Stimulated activated CD8-positive, alpha-beta memory T cell treated with anti-CD3 and anti-CD28 coated beads, Interleukin-7, amount 100 ng/mL, for 1 hour (primary cell): ENCODE measurements at places on chromosomes 13 and 19.
A peak's percentile ranks its signal among the peaks of the same experiment; 100 is the strongest.

DNA sequence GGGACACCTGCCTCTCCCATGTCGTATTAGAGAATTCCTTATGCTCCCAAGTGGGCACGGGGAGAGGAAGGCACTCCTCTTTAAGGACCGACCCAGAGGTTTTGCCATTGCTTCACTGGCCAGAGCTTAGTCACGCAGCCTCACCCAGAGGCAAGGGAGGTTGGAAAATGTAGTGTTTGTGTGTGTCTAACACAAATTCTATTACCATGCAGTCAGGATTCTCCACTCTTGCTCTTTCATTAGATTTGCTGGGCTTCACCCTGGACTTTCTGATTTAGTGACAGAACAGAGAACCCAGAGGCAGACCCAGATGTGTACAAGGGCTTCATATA, 14.6 kb upstream of the NCCRP1 start:
- no peak for DNase-seq

DNA sequence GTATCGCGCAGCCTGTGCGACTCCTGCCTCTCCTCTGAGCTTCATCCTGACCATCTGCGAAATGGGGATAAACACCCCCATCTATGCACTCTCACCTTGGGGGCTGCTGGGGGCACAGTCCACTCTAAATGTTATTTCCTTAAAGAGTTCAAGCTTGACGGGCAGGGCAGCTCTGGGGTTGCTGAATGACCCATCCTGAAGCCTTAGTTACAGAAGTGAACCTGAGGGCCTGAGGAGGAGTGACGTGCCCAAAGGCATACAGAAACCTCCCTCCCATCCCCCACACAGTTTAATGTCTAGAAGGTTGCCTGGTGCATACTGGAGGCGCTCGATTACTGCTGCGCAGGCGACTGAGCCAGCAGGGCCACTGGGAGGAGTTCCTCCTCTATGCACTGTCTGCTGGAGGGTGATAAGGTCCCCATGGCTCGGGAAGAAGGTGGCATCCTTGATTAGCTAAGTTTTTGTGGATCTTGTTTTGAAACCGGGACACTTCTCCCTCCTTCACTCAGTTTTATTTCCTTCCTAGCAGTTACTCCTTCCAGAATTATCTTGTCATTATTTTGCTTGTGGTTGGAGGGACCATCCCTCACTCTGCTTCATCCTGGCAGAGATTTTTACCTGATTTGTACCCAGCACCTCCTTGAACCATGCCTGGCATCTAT, 572 bp upstream of the FKBP8 start:
- no peak for DNase-seq

DNA sequence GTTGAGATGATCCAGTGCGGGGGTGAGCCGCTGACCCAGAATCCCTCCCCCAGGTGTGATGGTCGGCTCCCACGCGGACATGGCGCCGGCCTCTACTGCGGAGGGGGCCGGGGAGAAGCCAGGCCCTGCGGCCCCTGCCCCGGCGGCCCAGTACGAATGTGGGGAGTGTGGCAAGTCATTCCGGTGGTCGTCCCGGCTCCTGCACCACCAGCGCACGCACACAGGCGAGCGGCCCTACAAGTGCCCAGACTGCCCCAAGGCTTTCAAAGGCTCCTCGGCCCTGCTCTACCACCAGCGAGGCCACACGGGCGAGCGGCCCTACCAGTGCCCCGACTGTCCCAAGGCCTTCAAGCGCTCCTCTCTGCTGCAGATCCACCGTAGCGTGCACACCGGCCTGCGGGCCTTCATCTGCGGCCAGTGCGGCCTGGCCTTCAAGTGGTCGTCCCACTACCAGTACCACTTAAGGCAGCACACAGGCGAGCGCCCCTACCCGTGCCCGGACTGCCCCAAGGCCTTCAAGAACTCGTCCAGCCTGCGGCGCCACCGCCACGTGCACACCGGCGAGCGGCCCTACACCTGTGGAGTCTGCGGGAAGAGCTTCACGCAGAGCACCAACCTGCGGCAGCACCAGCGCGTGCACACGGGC, 3.7 kb upstream of the NAT14 start:
- DNase-seq, result no peak

- DNase-seq, result no peak
Measured at GRCh38 chr13:74641586-74641985, 507.4 kb upstream of the KLF12 start.

DNA sequence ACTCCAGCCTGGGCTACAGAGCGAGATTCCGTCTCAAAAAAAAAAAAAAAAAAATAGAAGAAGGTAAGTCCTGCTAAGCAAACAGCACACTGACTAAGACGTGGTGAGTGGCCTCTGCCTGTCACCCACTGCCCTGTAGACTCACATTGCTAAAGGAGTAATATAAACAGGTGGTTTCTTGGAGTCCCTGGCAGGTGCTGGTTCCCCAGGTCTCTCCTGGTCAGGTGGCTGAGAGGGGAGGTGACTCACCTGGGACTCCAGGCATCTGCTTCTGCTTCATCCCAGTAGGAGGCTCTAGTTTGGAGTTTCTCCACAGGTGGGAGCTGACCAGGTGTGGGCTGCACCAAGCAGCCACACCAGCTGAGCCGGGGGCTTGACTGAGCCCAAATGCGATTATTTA, at the start of gene OR10H1:
Gene OR10H1 (minus strand): TSS at position 359 of the 400 bp plus-strand sequence. CDS start 7,627 bp downstream, outside the sequence.
- DNase-seq, result no peak

GRCh38 chr13:90889906-90890834, 457.3 kb upstream of the MIR17HG start:
- no peak for DNase-seq

DNA sequence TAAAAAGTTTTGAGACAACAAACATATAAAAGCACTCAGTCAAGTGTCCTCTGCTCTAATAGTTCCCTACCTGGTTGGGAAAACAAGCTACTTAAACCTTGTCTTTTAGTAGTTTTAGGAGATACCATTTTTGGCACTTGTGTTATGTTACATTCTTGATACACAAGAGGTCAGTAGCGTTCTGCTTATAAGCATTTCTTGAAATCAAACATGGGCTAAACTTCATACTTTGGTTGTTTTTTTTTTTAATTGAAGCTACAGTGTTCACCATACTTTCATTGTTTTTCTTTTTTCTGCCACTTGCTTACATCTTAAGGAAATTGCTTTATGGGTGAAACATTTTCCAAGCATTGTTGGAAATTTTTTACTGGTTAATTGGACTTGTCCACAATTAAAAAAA, 12.9 kb downstream of the NHLRC3 start:
- no peak for DNase-seq

GRCh38 chr19:5894704-5895349, 8.8 kb downstream of the NDUFA11 start:
- no peak for DNase-seq

- no peak for DNase-seq
Measured at GRCh38 chr13:113732961-113733950, 25.8 kb upstream of the TMEM255B start.

GRCh38 chr13:24511019-24511815, 1.4 kb downstream of the PARP4 start:
- no peak for DNase-seq

GRCh38 chr13:60329221-60329923, 67.6 kb upstream of the TDRD3 start:
- no peak for DNase-seq

DNA sequence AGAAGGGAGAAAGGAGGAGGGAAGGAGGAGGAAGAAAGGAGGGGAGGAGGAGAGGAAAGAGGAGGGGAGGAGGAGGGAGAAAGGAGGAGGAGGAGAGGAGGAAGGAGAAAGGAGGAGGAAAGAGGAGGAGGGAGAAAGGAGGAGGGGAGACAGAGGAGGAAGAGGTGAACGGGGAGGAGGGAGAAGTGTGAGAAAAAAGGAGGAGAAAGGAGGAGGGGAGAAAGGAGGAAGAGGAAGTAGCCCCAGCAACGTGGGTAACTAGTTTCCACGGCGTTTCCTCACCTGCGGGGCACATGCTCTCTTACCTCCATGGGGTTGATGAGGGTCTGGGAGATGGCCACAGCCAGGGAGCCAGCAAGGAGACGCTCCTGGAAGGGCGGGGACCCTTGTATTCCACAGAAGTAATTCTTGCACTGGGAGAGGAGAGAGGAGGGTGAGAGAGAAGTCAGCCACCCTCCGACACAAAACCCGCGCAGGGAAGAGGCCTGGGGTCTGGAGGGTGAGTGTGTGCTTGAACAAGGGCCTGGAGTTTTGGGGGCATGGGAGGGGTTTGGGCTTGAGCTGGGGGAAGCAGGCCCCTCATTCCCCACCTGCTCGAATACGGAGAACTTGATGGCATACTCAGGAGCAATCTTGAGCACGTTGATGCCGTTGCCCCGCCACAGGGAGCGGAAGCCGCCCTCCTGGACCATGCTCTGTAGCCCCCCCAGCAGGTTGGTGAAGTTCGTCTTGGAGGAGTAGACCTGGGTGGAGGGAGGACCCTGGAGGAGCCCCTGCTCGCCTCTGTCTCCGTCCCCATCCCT, 3.9 kb downstream of the SLC25A41 start:
- no peak for DNase-seq

DNA sequence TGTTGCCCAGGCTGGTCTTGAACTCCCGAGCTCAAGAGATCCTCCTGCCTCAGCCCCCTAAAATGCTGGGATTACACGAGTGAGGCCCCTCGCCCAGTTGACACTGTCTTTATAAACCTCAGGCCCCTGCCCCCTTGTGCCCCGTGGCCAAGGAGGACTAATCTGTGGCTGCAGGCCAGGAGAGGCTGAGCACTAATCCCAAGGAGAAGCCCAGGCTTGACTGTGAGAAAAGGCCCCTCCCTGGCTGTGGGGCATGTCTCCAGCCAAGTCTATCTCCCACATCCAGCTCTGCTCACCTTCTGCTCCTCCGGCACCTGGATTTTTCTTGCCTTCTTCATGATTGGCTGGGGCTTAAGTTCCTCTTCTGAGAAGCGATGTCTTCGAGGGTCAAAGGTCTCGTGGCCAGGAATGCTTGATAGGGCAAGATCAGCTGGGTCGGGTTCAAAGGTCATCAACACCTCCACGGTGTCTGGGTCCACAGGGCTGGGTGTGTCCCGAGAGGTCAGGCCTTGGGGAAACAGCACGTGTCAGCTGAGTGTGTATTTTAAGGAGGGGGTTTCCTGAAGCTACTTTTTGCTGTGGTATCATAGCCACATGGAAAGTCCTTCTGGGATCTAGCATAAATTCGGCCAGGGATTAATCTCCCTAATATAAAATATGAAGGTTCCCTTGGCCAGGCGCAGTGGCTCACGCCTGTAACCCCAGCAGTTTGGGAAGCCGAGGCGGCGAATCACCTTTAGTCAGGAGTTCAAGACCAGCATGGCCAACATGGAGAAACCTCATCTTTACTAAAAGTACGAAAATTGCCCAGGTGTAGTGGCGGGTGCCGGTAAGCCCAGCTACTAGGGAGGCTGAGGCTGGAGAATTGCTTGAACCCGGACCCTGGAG, 3.8 kb downstream of the DBP start:
- DNase-seq, result no peak

- no peak for DNase-seq
Measured at GRCh38 chr19:17778251-17778967, 16.5 kb upstream of the B3GNT3 start.

- DNase-seq, result no peak
Measured at GRCh38 chr19:47618771-47619170, 9.8 kb downstream of the BICRA start.

DNA sequence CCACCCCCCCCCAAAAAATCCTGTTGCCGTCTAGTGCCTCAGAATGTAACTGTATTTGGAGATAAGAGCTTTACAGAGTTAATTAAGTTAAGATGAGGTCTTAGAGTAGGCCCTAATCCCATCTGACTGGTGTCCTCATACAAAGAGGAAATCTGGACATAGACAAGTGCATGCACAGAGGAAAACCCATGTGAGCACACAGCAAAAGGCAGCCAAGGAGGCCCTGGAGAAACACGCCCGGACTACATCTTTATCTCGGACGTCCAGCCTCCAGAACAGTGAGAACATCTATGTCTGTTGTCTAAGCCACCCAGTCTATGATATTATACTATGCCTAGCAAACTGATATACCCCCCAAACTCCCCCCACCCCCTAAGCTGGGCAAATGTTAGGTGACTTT, 193.8 kb downstream of the KATNAL1 start:
- no peak for DNase-seq

- DNase-seq, result no peak
Measured at GRCh38 chr13:49502954-49503353, 7.2 kb downstream of the PHF11 start.

DNA sequence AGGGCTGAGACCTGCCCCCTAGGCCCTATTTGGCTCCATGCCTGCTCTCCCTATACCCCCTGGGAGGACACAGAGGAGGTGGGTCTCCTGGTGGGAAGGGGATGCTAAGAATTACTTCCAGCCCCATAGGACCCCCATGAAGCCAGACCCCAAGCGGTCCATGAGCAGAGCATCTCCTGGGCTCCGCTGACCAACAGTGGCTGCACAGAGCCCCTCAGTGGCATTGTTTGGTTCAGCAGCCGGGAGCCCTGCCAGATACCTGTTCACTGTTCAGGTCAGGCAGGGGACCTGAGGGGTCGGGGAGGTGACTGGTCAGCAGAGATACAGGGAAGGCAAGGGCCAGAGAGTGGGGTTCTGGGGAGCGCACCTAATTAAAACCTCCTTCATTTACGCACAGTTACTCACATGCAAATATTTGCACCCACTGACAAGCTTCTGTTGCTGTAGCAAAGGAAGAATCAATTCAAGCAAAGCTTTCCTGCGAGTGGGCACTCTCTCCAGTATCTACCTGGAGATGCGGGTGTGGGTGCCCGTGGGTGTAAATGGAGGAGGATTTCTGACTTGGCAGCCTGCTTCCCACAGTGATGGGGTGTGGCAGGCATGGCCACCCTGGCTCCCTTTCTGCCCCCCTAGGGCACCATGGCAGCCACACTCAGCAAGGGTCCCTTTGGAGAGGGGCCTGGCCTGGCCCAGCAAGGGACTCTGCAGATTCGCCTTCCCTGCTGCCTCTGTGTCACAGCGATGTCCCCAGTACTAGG, 83.5 kb downstream of the CHST8 start:
- no peak for DNase-seq

GRCh38 chr13:48108106-48108505, 13.2 kb upstream of the MED4 start:
- DNase-seq, result no peak

GRCh38 chr13:32887617-32888016, 128.6 kb upstream of the KL start:
- no peak for DNase-seq

DNA sequence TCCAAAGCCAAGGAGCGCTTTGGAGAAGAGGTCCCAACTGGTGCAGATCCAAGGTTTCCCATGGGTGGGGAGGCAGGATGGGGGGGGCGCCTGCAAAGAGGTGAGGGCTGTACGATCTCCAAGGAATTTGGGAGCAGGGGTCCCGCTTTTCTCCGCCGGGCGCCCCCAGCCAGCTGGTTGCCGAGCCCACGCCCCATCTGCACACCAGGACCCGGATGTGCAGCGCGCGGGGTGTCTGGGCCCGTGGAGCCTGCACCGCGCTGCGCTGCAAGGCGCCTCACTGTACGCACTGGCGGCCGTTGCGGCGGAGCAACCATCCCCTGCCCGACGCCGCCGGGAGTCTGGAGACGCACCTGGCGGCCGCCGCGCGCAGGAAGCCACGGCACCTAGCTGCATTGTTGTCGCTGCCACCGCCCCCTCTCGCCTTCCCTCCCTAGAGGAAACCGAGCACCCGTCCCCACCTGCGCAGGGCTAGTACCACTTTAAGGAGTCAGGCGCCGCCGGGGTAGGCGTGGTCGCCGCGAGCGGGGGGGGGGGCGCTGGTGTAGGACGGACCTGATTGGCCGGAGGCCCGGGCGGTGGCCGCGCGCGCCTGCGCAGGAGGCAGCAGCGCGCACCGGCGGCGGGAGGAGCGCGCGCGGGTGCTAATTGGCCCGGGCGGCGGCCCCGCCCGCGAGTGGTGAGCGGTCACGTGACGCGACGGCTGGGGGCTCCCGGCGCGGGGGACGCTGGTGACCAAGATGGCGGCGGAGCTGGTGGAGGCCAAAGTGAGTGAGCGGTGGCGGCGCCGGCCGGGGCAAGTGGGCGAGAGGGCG, at the start of gene PIAS4:
Gene PIAS4 (plus strand): TSS at position 716 of the 815 bp plus-strand sequence. CDS start 25 bp downstream, at position 741.
- peak; percentile 83 for DNase-seq
